ENCODE measurements at places on chromosomes 13 and 19. TPM values are rescaled to one million over a fixed set of nuclear protein-coding genes. Genes with fewer than 3 reads are reported as not detected.

ZNF536 gene
- 1.2 TPM for total RNA-seq

THOP1 gene
- total RNA-seq = 33.2 TPM

MTUS2 gene
- 5.1 TPM for total RNA-seq

ANGPTL8 gene
- total RNA-seq = not detected

SIGLEC6 gene
- 0.52 TPM for total RNA-seq

- H3K4me3 ChIP-seq = no peak overlapping the region
- H3K27me3 ChIP-seq = no peaks in the 10 kb centered on the region
- no peak for DNase-seq
- no peak overlapping the region for H3K27ac ChIP-seq
- H3K36me3 ChIP-seq = peaks cover 2% of the 10 kb centered on the region
Measured at GRCh38 chr13:19984430-19985218, 26.1 kb downstream of the ZMYM2 start.

- no peak for DNase-seq
- peaks cover 3% of the 10 kb centered on the region for H3K4me1 ChIP-seq
- no peak overlapping the region for H3K27ac ChIP-seq
- H3K4me3 ChIP-seq = no peak overlapping the region
- H3K27me3 ChIP-seq = no peaks in the 10 kb centered on the region
Measured at GRCh38 chr13:45519493-45519892, 54.8 kb downstream of the COG3 start.

GRCh38 chr13:57624565-57625435 lies 6.7 kb upstream of the PCDH17 start:
- H3K27me3 ChIP-seq = no peaks in the 10 kb centered on the region
- no peak for DNase-seq
- no peak overlapping the region for H3K4me3 ChIP-seq
- no peaks in the 10 kb centered on the region for H3K36me3 ChIP-seq
- H3K27ac ChIP-seq = no peak overlapping the region
- no peaks in the 10 kb centered on the region for H3K4me1 ChIP-seq

GRCh38 chr13:74867460-74867859 lies 614.5 kb downstream of the TBC1D4 start:
- H3K27ac ChIP-seq = no peak overlapping the region
- no peaks in the 10 kb centered on the region for H3K27me3 ChIP-seq
- DNase-seq = no peak
- H3K36me3 ChIP-seq = no peaks in the 10 kb centered on the region
- H3K4me1 ChIP-seq = no peaks in the 10 kb centered on the region

DNA sequence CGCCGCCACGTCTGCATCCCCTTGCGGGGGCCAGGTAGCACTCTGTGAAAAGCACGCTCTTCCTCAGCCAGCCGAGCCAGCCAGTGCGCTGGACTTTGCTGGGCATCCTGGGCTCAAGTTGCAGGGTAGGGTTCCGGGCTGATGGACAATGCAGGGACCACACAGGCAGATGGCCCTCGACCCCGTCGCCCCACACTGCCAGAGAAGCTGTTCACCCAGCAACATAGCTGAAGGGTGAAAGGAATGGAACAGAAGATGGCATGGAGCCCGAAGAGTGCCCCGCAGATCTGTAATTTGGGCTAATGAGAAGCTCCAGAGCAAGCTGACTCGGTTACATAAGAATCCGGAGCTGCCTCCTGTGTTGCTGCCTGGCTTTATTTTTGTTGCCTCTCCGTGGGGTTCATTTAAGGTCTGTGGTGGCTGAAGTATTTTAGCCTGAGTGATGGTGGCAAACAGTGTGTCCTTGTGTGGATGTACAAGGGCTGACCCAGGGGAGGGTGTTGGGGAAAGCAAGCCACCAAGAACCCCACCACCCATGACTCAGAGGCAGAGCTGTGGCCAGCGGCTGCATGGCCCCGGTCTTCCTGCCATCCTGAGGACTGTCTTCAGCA lies 105.8 kb downstream of the SOX1 start:
- H3K36me3 ChIP-seq = no peaks in the 10 kb centered on the region
- no peak overlapping the region for H3K4me3 ChIP-seq
- no peak overlapping the region for H3K27ac ChIP-seq
- H3K27me3 ChIP-seq = no peaks in the 10 kb centered on the region

DNA sequence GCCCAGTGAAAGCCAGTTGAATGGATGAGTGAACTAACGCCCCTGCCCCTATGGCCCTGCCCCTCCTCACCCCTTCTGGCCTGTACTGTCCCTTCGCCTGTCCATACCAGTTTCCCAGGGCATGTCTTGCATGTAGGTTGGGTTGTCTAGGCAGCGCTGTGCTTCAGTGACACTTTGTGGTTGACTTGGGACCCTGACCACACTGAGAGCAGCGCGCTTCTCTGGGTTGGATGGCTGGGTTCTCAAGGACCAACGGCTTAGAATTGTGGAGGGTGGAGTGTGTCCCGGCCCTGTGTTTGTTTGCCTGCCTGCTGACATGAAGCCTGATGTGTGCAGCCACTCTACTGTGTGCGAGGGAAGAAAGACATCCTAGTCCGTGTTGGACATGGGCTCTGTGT lies 15.8 kb downstream of the GATAD2A start:
- H3K36me3 ChIP-seq = no peaks in the 10 kb centered on the region
- peaks cover 1% of the 10 kb centered on the region for H3K4me1 ChIP-seq

DNA sequence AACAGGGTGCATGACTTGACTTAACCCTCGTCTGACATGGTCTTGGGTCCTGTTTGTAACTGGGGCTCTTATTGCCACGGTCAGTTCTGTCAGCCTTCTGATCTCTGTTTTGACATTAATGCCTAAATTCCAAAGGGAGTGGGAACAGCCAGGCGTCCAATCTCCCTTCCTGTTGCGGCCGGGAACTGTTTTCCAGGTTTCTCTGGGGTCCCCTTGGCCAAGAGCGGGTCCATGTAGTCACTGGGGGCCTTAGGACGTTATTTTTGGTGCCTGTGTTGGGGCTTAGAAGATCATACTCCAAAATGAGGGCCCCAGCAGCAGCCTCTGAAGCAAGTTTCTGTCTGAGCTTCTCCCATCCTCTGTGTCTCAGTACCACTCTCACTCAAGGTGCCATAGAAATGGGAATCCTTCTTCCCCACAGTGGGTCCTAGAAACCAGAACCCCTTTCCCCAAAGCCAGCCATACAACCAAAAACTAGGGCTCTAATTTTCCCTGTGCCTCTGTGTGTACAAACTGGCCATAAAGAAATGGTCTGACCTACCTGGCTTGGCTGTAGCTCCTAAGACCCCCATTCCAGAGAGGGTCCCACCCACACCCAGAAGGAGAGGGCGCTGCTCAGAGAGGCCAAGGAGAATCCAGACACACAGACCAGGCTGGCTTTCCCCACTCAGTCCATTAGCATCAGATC lies 50.4 kb downstream of the C13orf46 start:
- no peak overlapping the region for H3K4me3 ChIP-seq
- H3K36me3 ChIP-seq = no peaks in the 10 kb centered on the region
- peaks cover 2% of the 10 kb centered on the region for H3K4me1 ChIP-seq
- DNase-seq = no peak
- H3K27ac ChIP-seq = peak overlapping the region; percentile 21
- no peaks in the 10 kb centered on the region for H3K27me3 ChIP-seq

DNA sequence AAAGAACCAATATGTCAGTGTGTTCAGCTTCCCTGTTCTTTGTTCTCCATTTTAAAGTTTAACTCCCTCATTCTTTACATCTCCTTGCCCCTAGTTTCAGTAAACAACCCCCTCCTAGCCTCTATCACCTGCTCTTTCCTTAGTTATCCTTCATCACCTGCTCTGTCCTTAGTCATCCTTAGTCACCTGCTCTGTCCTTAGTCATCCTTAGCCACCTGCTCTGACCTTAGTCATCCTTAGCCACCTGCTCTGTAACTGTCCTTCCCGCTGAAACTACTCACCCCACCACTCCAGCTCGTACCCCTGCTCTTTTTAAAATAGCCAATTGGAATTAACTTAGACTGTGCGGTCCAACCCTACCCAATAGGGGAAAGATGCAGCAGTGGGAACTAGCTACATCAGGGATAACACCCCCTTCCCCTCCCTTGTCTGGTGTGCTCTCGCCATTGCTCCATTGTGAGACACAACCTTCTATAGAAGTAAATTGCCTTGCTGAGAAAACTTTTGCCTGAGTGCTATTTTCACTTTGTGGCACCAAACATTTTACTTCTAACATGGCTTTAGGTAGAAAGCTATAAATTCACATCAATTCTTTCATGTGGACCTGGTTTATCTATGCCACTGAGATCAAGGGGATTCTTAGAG lies 16.2 kb downstream of the EDNRB start:
- H3K4me1 ChIP-seq = no peaks in the 10 kb centered on the region
- no peak for DNase-seq
- no peak overlapping the region for H3K27ac ChIP-seq

GRCh38 chr13:36619535-36619934 lies 54.3 kb upstream of the SERTM1 start:
- H3K27ac ChIP-seq = no peak overlapping the region
- no peaks in the 10 kb centered on the region for H3K4me1 ChIP-seq
- DNase-seq = no peak
- no peaks in the 10 kb centered on the region for H3K36me3 ChIP-seq
- no peak overlapping the region for H3K4me3 ChIP-seq

- no peak overlapping the region for H3K4me3 ChIP-seq
- no peaks in the 10 kb centered on the region for H3K36me3 ChIP-seq
- no peaks in the 10 kb centered on the region for H3K4me1 ChIP-seq
- no peak for DNase-seq
Measured at GRCh38 chr19:47447470-47448359, 24.0 kb downstream of the SLC8A2 start.

DNA sequence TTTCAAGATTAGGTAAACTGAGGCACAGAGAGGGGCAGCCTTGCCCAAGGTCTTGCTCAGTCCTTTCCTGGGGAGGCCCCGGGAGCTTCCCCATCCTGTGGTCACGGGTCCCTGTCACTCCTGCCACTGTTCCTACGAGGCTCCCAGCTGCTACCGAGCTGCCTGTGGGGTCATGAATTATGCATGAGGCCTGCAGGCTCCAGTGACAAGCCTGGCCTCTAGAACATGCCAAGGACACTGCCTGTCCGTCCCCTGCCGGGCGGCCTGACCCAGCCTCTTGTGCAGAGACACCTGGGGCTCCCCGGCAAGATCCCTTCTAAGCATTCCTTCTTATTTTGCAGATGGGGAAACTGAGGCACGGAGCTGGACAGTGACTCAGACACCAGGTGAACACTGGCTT lies 2.7 kb downstream of the FCHO1 start:
- DNase-seq = no peak
- no peaks in the 10 kb centered on the region for H3K36me3 ChIP-seq
- H3K4me1 ChIP-seq = no peaks in the 10 kb centered on the region
- no peak overlapping the region for H3K27ac ChIP-seq
- H3K4me3 ChIP-seq = no peak overlapping the region

GRCh38 chr19:23972161-23972560 lies 57.5 kb downstream of the ZNF726 start:
- H3K4me3 ChIP-seq = no peak overlapping the region
- peaks cover 5% of the 10 kb centered on the region for H3K27me3 ChIP-seq
- no peak for DNase-seq
- no peaks in the 10 kb centered on the region for H3K4me1 ChIP-seq

DNA sequence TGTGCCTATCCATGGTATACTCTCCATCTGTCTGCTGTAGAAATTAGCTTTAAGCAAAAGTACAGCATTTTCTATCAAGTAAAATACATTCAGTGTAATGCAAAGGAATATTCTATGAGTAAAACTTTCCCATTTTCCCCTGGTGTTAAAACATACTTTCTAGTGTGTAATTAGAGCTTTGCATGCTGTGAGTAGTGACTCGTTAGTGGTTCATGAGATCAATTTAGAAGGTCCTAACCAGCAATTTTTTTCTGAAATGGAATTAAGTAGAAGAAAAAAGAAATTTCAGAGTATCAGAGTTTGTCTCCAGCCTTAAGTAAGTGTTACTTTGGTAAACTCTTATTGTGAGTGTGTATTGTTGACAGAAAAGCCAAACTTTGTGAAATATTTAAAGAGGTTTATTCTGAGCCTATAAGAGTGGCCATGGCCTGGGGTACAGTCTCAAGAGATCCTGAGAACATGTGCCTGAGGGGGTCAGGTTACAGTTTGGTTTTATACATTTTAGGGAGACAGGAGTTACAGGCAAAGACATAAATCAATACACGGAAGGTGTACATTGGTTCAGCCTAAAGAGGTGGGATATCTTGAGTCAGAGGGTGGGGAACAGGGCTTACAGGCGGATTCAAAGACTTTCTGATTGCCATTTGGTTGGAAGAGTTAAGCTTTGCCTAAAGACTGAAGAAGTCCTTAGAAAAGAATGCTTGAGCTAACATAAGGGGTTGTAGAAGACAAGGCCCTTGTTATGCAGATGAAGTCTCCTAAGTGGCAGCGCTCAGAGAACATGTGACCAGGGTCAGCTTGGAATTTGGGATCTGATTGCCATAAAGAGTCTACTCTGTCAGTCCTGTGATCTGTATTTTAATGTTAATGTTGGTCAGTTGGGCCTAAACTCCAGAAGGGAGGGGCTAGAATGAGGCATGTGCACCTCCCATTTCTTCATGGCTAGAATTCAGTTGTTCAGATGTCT lies 25.5 kb downstream of the FAM187B start:
- H3K27me3 ChIP-seq = no peaks in the 10 kb centered on the region
- no peak overlapping the region for H3K4me3 ChIP-seq
- H3K4me1 ChIP-seq = no peaks in the 10 kb centered on the region
- no peak for DNase-seq
- H3K27ac ChIP-seq = no peak overlapping the region
- H3K36me3 ChIP-seq = no peaks in the 10 kb centered on the region

- H3K27me3 ChIP-seq = no peaks in the 10 kb centered on the region
- H3K36me3 ChIP-seq = no peaks in the 10 kb centered on the region
- H3K27ac ChIP-seq = no peak overlapping the region
- H3K4me3 ChIP-seq = no peak overlapping the region
Measured at GRCh38 chr13:51644654-51645053, 60.4 kb downstream of the WDFY2 start.

DNA sequence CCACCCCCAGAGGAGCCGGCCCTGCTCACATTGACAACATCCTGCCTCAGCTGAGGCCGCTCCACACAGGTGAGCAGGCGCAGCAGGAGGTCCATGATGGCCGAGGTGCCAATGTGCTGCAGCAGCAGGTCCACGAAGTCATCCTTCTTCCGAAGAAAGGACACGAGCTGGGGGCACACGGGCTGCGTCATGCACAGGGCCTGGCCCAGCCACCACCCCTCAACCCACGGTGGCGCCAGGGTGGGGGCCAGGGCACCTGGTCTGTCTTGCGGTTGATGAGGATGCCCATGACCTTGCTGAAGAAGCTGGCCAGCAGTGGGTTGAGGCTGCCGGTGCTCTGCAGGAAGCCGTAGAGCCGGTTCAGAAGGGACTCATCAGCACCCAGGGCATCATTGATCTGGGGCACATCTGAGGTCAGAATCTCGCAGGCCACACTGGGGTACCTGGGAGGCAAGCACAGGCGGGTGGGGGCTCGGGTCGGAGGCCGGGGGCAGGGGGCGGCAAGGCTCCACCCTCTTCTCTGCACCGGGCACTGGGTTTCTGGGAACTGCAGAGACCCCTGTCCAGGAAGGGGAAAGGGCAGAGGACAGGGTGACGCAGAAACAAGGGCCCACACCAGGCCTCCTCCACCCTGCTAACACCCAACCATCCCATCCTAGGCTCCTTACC lies 13.4 kb downstream of the PPP6R1 start:
- peak; percentile 21 for DNase-seq
- no peaks in the 10 kb centered on the region for H3K4me1 ChIP-seq
- no peak overlapping the region for H3K27ac ChIP-seq
- H3K4me3 ChIP-seq = no peak overlapping the region

- H3K27me3 ChIP-seq = no peaks in the 10 kb centered on the region
- no peak overlapping the region for H3K4me3 ChIP-seq
- no peak for DNase-seq
- H3K4me1 ChIP-seq = no peaks in the 10 kb centered on the region
- H3K36me3 ChIP-seq = peaks cover 1% of the 10 kb centered on the region
- H3K27ac ChIP-seq = no peak overlapping the region
Measured at GRCh38 chr19:44814517-44814916, 5.6 kb downstream of the BCAM start.

Data from aorta (tissue), 5 donors.